Smooth muscle cell of the pulmonary artery (primary cell): ENCODE measurements at places on chromosomes 7 and 10. TPM values are rescaled to one million over a fixed set of nuclear protein-coding genes. Genes with fewer than 3 reads are reported as not detected.

OPN1SW gene
- total RNA-seq = not detected in 2 replicates

PRRT4 gene
- total RNA-seq = 0.13 TPM in 1 of 2 replicates, not detected in the other

MEST gene
- total RNA-seq = 262 and 361 TPM in 2 replicates

GDF10 gene
- 0.03 and 5.5 TPM in 2 replicates for total RNA-seq

INHBA gene
- total RNA-seq = 67.4 and 92.3 TPM in 2 replicates

LIPK gene
- total RNA-seq = not detected in 2 replicates

NACAD gene
- 3.8 and 4.2 TPM in 2 replicates for total RNA-seq

GNB2 gene
- 134 and 142 TPM in 2 replicates for total RNA-seq

RHOBTB1 gene
- 13.7 and 15.8 TPM in 2 replicates for total RNA-seq

PTF1A gene
- total RNA-seq = not detected in 2 replicates

SLC26A4 gene
- total RNA-seq = 0.56 and 1.2 TPM in 2 replicates

OPN4 gene
- not detected in 2 replicates for total RNA-seq

LRIT1 gene
- not detected in 2 replicates for total RNA-seq

LLCFC1 gene
- total RNA-seq = not detected in 2 replicates

JAZF1 gene
- 9.7 and 11.7 TPM in 2 replicates for total RNA-seq

SAP25 gene
- 0.13 TPM in 1 of 2 replicates, not detected in the other for total RNA-seq

STAG3 gene
- total RNA-seq = 0.99 and 2.2 TPM in 2 replicates

GIGYF1 gene
- 12.6 and 18.8 TPM in 2 replicates for total RNA-seq

GPR22 gene
- not detected in 2 replicates for total RNA-seq

CALCR gene
- not detected in 2 replicates for total RNA-seq

HOXA1 gene
- total RNA-seq = 0.20 and 0.52 TPM in 2 replicates

ABCC2 gene
- total RNA-seq = 0.59 and 1.2 TPM in 2 replicates

CPED1 gene
- total RNA-seq = 52.0 and 64.8 TPM in 2 replicates

NUTM2E gene
- not detected in 2 replicates for total RNA-seq

SH2D4B gene
- 0.07 TPM in 1 of 2 replicates, not detected in the other for total RNA-seq

CLDN15 gene
- total RNA-seq = 3.1 and 4.3 TPM in 2 replicates

CRHR2 gene
- not detected in 2 replicates for total RNA-seq

HOXA6 gene
- total RNA-seq = 1.4 TPM in 1 of 2 replicates, not detected in the other

CYP3A7 gene
- not detected in 2 replicates for total RNA-seq

STOX1 gene
- 0.07 and 0.13 TPM in 2 replicates for total RNA-seq

SLC18A3 gene
- not detected in 2 replicates for total RNA-seq

TYSND1 gene
- 8.6 and 14.0 TPM in 2 replicates for total RNA-seq

ALOX5 gene
- total RNA-seq = not detected in 2 replicates

FEZF1 gene
- not detected in 2 replicates for total RNA-seq

TMEM140 gene
- total RNA-seq = 8.7 and 17.7 TPM in 2 replicates

MMRN2 gene
- 6.2 and 6.3 TPM in 2 replicates for total RNA-seq
